Activated T-cell treated with anti-CD3 and anti-CD28 coated beads for 1 hour (primary cell): ENCODE measurements at places on chromosomes 11 and 22.

DNA sequence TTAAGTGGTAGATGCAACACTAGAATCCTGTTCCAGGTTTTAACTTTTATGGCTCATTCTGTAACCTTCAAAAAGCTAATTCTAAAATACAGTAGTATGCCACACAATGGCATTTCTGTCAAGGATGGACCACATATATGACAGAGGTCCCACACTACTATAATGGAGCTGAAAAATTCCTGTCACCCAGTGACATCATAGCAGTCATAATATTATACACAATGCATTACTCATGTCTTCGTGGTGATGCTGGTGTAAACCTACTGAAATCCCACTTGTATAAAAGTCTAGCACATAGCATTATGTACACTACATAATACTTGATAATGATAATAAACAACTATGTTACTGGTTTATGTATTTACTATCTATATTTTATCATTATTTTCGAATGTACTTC lies 12.1 kb downstream of the TYR start:
- DNase-seq = no peak

GRCh38 chr22:48867891-48868290 lies 959.8 kb downstream of the BRD1 start:
- no peak for DNase-seq

DNA sequence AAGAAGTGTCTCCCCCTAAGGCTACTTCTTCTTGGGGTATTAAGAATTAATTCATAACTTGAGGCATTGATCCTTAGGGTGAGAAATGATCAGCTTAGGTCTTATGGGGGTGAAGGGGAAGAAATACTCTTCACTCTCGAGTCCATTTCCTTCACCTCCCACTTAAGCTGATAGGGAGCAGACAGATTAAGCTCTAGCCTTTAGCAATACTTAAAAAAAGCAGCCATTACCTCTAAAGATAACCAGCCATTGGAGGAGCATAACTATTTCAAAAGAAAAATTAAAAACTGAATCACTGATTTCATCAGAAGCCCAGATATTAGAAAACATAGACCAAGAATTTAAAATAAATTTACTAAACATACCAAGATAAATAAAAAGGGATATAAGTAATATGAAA lies 60.5 kb downstream of the ENTHD1 start:
- DNase-seq = no peak

GRCh38 chr11:9267680-9268079 lies 2.5 kb upstream of the DENND5A start:
- DNase-seq = no peak

DNA sequence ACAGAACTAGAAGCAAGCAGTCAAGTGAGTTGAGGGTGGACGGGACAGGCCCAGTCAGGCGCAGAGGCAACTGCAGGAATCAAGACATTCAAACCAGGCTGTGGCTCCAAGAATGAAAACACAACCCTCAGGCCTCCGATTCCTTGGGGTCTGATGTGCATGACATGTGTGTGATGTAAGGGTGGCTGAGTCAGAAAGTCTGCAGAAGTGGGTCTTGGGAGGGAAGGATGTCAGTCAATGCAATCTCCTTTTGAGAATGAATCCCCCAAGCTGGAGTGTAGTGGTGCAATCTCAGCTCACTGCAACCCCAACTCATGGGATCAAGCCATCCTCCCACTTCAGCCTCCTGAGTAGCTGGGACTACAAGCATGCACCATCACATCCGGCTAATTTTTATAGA lies 15.9 kb upstream of the PDE2A start:
- no peak for DNase-seq

DNA sequence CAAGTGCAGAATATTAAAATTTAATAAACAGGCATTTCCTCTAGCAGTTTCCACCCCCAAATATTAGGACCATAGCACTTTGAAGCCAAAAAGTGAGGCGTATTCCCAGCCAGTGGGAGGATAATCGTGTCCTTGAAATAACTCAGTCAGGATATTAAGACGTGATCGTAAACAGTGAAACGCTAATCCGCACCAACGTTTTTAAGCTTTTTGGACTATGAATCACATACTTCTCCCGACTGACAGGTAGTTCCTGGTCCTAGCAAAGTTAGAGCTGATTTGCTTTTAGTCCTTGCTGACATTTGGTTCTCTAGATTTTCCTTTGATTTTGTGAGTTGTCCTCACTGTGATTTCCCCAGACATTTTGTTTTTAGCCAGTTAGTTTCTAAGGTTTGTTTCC lies 197.1 kb upstream of the ARHGAP20 start:
- DNase-seq = no peak

GRCh38 chr11:12175694-12176241 lies 65.4 kb downstream of the MICAL2 start:
- DNase-seq = no peak

GRCh38 chr11:4862447-4863236 lies 13.6 kb upstream of the OR51S1 start:
- no peak for DNase-seq

- no peak for DNase-seq
Measured at GRCh38 chr11:120909676-120910416, 114.1 kb upstream of the TBCEL start.
